ENCODE measurements at places on chromosomes 4 and X.

DNA sequence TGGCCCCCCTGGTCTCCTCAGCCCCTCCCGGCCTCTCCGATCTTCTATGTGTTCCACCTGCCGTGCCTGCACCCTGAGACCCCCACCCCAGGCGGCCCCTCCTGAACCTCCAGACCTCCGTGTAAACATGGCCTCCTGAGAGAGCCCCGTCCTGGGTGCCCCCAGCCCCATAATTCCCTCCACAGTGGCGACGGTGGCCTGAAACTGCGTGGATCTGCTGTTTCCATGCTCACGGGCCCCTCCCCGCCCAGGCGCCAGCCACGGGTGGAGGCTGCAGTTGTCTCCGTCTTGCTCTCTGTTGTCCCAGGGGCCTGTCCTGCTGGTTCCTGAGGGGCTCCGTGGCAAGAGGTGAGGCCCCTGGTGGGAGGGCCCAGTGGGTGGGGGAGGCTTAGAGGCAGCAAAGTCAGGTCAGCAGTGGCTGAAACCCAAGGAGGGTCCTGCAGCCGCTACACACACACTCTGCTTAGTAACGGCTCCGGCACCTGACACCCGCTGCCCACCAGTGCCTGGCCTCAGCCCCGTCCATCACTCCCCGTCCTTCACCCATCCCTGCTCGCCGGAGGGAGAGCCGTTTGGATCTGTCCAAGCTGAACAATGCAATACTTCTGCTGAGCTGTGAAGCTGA, 75.8 kb downstream of the FAM53A start:
- no peak for DNase-seq

GRCh38 chrX:148513661-148514060, 13.2 kb downstream of the AFF2 start:
- no peak for DNase-seq

DNA sequence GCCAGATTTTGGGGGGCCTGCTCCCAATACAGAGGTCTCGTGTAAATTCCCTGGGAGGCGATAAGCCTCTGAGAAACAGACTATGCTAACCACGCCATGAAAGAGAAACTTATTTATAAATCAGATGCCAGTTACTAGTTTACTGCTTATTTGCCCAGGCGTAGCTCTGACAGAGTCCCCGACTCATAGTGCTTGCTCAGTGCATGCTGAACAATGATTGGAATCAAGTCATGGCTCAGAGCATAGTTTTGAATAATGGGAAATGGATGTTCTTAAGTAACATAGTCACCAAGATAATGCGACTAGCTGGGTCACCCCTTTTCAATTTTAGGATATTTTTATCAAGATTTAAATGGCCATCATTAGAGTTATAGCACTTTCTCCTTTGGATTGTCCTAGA, 39.9 kb downstream of the HTT start:
- no peak for DNase-seq

DNA sequence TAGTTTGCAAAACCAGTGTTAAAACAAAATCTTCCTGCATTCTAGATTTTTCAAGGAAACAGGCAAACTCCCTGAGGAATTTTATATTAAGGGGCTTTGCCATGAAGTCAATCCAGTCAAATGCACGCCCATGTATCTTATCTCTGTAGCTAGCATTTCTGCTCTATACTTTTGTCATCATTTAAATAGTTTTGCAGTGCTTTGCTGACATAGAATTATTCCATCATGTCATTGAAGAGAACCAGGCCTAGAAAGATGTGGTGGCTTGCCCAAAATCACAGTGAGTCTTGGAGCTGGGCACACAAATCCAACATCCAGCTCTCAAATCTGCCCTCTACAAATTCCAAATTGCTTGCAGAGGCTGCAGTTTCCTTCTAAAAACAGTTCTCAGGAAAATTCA, 66.7 kb upstream of the LNX1 start:
- no peak for DNase-seq

DNA sequence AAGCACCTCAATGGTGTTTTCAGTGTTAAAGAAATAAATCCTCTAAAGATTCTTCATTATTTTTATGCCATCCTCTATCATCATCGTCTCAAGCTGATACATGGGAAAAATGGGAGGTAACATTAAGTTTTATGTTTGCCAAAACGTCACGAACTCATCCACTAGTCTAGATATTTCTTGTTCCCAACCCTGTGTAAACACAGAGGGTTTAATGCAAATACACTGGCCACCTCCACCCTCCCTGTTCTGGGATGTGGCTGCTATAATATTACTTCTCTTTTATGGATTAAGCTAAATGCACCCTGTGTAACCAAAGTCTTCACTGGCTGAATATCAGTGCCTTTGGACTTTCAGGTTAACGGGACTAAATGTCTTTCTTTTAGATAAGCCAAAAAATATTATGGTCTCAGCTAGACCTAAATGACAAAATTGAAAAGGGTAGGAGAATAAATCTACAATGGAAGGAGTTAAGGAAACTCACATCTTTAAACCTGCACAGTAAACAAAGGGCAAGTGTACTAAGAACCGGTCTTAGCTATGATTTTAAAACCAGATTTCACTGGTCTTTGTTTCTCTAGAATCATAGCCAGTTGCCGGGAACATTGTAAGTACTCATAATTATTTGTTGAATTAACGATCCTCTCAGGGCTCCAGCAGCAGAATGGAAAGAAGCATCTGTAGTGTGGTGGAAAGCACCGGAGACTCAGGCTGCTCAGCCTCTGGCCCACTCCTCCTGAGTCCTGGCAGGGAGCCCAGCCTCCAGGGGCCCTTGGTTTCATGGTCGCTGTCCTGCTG, 103.5 kb upstream of the NOCT start:
- DNase-seq, result no peak

- no peak for DNase-seq
Measured at GRCh38 chr4:105631818-105632400, 76.6 kb downstream of the INTS12 start.

DNA sequence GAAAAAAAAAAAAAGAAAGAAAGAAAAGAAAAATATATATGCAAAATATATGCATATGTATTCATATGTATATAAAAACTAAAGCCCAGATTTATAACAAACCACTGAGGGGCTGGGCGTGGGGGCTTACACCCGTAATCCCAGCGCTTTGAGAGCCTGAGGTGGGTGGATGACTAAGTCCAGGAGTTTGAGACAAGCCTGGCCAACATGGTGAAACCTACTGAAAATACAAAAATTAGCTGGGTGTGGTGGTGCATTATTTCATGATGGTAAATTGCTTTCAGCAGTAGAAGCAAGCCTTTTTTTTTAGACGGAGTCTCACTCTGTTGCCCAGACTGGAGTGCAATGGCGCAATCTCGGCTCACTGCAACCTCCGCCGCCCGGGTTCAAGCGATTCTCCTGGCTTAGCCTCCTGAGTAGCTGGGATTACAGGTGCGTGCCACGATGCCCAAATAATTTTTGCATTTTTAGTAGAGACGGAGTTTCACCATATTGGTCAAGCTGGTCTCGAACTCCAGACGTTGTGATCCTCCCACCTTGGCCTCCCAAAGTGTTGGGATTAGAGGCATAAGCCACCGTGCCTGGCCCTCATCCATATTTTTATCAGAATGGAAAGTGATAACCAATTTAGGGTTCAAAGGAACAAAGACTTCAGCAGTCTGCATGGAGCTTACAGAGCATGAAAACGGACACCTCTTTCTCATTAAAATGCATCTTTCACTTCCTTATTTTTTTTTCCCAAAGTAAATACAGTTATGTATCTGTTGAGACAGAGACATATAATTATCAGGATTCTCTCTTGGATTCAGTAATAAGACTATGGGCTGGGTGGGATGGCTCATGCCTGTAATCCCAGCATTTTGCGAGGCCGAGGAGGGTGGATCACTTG, 27.7 kb upstream of the MOB1B start:
- no peak for DNase-seq

DNA sequence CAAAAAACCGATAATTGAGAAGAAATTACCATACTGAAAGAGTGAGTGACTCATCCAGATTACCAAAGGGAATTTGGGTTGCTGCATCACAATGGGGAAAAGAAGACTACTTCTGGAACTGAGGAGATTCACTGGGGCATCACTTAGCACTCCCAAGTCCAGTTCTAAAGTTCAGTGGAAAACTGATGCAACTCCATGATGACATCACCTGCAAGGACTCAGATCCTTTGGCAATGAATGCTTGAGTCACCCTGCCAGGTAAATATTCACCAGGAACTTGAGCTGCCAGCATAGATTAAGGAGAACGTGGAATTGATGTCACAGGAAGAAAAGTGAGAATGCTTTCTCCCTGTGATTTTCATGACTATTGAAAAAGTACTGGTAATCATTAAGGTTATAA, 32.0 kb upstream of the SMIM10L2A start:
- DNase-seq, result no peak

DNA sequence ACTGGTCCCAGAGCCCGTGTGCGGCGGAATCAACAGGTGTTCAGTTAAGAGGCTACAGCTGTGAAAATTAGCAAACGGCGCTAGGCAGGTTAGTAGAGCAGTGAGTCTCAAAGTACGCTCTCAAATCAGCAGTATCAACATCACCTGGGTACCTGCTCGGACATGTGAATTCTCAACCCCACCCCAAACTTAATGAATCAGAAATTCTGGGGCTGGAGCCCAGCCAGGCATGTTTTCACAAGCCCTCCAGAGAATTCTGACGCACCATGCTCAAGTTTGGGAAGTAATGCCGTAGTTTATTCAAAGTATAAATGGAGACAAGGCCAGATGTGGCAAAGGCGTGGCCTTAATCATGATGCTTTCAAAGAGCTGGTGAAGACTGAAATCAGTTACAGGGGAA, 58.2 kb upstream of the PTCHD1 start:
- DNase-seq, result no peak

GRCh38 chrX:50805276-50805675, 8.7 kb downstream of the SHROOM4 start:
- no peak for DNase-seq

DNA sequence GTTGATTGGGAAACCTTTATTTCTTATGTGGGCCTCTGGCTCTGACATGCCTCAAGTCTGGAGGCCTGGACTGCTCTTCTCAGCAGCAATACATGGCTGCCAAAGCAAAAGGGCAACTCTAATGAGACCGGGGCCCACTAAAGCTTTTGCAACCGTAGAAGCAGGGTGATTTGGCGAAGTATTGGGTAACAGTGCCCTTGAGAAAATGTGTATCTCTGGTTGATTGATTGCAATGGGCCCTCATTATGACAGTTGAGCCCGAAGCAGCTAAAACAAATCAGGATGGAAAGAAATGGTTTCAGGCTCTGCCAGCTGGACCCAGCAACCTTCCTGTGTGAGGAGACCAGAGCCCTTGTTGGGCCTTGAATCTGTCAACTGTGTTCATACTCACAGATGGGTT, 73.4 kb downstream of the CLCN4 start:
- DNase-seq, result no peak

DNA sequence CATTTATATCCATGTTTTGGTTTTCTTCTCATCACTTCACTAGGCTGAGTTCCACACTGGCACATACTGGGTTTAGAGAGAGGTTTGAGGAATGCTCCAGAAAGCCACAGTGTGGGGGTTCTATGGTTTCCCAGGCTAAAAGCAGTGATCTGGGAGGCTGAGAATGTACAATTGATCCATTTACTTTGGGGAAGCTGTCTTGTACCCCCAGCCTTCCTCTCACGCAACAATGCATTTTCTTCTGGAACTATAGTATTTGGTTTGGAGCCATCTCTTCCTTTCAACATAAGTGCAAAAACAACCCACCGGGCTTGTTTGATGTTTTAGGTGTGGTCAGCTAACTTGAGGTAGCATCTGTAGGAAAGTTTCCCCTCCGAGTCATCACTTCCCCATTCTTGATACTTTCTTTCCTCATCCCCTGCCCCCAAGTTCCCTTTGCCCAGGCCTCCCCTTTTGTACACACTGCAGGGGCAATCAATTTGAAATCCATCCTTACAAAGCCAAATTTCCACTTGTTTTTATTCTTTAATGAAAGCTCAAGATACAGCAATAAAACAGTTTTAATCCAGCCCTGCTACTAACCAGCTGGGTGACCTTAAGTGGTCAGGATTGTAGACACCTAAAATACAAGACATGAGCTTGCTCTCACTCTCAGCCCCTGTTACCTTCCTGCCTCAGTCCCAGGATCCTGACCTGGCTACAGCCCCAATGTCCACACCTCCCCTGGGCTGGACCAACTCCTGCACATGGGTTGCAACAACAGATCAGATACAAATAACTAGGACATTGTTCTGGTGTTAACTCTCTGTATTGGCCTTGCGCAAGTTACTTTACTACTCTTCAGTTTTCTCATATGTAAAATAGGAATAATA, 109.2 kb downstream of the FHDC1 start:
- no peak for DNase-seq

GRCh38 chr4:156636381-156636780, 335.2 kb downstream of the PDGFC start:
- no peak for DNase-seq

DNA sequence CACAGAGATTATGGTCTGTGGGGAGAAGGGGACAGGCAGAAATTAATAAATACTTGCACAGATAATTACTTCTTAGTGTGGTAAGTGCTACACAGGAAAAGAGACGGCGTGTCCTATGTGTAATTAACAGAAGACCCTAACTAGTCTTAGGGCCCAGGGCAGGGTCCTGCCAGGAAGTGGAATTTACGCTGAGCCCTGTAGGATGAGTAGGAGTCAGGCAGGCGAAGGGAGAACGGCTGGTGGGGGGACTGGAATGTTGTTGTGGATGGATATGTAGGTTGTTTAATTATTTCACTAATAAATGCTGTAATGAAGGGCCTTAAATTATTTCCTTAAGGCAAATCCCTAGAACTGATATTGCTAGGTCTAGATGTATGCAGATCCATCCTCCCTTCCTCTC, 26.7 kb upstream of the MFAP3L start:
- DNase-seq, result no peak

- no peak for DNase-seq
Measured at GRCh38 chr4:34720571-34720970, 1523.7 kb downstream of the ARAP2 start.

DNA sequence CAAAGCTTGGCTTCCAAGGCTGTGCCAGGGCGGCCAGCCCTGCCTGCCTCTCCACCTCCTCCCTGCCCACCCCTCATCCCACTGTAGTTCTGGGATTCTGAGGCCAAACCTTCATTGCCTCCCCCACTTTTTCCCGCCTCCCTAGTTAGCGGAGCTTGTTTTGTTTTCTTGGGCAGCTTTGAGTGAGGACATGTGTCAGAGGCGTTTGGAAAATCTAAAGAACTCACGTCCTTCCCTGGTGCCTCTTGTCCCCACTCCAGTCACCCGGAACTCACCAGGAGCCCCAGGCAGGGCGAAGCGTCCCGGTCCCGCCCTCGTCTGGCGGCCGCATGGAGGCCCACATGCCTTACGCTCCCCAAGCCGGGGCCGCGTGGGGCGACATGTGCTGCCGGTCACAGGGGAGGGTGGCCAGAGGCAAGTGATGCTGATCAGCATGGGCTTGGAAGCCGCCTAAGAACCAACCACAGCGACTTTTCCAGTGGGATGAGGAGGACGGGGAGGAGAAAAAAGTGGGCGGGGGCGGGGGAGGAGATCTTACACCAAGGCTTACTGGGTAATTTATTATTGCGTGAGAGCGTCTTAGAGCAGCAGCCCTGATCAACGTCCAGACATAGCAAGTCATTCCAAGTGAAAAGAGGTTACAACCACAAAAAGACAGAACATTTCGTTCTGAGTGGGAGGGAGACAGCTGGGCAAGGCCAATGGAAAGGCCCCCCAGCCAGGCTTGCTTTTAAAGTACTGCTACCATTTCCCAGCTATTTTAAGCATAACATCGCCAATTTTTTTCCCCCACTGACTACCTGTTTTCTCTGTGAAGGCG, 48.5 kb downstream of the PRPS1 start:
- peak; percentile 93 for DNase-seq

Data from PC-9 (cell line).